ENCODE measurements at places on chromosomes 2 and 18.

DNA sequence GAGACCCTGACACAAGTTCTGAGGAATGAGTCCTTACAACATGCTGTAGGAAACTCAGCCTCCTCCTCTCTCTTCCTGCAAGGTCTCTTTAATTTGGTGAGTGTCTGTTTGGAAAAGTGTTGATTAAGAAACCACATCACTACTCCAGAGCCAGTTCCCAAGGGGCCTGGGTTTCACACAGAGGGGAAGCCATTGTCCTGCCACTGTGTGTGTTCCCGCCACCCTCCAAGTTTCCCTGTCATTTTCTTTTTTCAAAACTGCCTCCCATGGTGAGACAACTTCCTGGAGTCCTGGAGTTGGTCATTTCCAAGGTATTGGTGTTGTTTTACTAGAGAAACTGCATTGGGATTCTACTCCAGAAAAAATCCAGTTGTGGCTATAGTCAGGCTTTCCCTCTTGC, 232.0 kb upstream of the PARD3B start:
- DNase-seq: no peak

GRCh38 chr2:186516396-186516795, 30.3 kb downstream of the ZC3H15 start:
- DNase-seq: no peak

GRCh38 chr18:22609642-22610041, 191.9 kb upstream of the CTAGE1 start:
- DNase-seq: no peak

GRCh38 chr2:86186431-86186830, 8.8 kb downstream of the IMMT start:
- no peak for DNase-seq

DNA sequence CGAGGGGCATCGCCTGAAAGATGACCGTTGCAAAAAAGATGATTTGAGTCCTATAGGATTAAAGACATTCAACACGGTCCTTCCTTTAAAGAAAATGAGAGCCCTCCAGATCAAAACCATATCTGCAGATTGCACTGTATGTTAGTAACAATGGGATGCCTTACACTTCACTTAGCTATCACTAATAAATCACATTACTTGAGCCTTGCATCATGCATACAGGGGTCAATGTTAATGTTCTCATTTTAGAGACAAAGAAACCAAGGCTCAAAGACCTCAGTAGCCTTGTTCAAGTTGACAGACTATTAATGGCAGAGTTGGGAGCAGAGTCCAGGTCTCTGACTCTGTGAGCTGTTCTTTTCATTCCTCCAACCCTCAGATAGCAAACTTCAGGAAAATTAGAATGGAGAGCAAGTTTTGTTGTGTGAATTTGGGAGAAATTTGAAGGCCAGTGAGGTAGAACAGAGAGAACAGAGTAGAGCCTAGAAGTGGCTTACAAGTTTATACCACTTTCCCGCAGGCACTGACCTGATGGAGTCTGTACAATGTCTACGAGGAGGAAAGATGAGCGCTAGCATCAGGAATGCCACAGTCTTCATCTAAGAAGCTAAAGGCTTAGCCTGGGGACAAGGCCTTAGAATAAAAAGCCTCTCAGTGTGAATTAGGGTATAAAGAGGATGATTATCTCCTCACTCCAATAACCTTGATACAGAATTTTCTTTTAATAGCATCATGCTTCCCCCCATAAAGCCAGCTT, 48.3 kb downstream of the TRIB2 start:
- DNase-seq: no peak

DNA sequence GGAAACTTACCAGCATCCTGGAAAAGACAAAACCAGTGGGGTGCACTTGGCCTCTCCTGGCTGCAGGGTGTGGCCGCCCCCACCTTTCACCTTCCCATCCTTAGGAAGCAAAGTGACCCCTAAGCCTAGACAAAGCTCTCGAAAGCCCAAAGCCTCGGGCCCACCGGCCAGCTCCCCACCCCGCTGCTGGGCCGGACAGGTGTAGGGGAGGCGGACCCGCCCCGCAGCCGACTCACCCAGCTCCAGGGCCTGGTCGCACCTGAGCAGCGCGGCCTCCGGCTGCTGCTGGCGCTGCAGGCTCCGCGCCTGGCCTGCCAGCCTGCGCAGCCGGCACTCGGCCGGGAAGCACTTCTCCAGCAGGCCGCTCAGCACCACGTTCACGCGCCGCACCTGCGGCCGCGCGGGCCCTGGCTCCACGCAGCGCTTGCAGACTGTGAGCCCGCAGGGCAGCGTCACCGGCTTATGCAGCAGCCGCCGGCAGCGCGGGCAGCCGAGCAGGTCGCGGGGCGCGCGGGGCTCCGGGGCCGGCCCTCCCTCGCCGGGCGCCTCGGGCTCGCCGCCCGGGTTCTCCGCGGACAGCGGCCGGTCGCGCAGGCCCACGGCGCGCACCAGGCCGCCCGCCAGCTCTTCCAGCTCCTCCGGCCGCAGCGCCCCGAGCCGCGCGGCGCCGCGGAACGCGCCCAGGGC, 979 bp downstream of the LONRF2 start:
- no peak for DNase-seq

- no peak for DNase-seq
Measured at GRCh38 chr2:241649404-241649803, 11.9 kb downstream of the ATG4B start.

DNA sequence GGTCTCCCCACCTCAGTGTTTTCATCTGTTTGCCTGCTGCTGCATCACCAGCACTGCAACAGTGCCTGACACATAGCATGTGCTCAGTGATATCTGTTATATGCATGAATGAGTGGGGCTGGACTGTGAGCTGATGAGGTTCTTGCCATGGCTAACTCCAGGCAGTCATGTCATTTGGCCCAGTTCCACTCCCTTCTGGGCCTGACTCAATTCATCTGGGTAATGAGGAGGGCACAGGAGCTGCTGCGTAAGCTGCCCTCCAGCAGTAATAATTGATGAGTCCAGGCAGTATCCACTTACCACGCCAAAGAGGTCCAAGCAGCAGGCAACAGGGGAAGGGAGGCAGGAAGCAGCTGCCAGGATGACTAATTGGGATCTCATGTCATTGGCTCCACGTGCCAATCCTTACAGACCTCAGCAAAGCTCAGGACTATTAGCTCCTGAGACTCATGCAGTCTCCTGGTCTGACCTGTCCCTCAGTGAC, 34.1 kb upstream of the MAT2A start:
- no peak for DNase-seq

DNA sequence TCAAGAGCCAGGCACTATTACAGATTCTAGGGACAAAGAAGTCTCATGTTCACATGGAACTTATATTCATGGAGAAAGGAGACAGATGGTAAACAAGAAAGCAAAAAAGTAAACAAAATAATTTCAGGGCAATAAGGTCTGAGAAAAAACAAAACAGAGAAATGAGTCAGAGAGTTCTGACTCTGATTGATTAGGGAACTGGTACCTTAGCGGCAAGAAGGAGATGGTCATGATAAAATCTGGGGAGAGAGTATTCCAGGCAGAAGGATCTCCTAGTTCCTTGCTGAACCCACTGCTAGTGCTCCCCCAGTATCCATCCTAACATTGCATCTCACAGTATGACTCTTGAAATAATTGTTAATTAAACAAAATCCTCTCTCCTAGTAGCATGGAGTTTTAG, 161.8 kb upstream of the KLF7 start:
- DNase-seq: no peak

GRCh38 chr2:75846683-75847190, 136.0 kb upstream of the GCFC2 start:
- no peak for DNase-seq

- DNase-seq: no peak
Measured at GRCh38 chr2:236105955-236106607, 62.1 kb downstream of the GBX2 start.

GRCh38 chr2:113276761-113277425, 1.8 kb downstream of the PAX8 start:
- DNase-seq: no peak

DNA sequence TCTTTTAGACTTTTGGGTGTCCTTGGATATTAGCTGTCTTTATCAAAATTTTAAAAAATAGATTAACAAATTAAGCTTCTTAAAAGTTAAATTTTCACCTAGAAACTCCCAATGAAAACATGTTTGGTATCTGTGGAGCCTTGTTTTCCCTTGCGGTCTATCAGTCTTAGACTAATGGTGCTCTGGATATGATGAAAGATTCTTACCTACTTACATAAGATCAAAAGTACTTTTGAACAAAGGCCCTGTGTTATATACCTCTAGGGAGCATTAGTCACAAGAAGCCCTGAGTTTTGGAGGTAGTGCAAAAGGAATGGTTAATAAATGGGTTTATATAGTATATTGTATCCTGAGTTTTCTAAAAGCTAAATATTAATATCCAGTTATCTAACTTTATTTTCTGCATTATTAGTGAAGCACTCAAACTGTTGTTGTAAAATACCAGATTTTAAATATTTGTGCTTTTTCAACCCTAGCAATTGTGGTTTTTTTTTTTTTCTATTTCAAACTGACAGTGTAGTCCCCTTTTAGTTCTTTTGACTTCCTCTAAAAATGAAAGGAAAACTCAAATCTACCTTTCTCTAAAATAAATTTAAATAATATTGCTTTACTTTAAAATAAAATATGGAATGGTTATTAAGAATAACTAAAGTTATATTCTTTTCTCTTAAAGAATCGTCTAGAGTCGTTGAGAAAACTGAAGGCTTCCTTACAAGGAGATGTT, 18.1 kb downstream of the NDC80 start:
- no peak for DNase-seq

DNA sequence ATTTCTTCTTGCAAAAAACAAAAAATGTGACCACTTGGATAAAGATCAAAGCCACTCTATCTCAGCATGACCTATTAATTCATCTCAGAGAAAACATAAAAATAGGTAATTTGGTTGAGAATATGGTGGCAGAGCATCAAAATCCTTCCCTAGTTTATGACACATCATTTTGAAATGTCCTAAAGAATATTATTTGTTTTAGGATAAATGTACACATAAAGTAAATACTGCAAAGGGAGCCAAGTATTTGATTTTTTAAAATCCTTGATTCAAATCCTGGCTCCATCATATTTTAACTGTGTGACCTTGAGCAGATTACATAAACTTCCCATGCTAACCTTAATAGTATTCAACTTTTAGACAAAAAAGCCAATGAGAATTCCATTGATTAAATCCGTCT, 206.6 kb downstream of the CDH2 start:
- no peak for DNase-seq

Measured in stimulated activated CD8-positive, alpha-beta memory T cell treated with anti-CD3 and anti-CD28 coated beads, Interleukin-7, amount 100 ng/mL, for 4 hours (primary cell).